Iris pigment epithelial cell (primary cell): ENCODE measurements at places on chromosomes 4 and X.

DNA sequence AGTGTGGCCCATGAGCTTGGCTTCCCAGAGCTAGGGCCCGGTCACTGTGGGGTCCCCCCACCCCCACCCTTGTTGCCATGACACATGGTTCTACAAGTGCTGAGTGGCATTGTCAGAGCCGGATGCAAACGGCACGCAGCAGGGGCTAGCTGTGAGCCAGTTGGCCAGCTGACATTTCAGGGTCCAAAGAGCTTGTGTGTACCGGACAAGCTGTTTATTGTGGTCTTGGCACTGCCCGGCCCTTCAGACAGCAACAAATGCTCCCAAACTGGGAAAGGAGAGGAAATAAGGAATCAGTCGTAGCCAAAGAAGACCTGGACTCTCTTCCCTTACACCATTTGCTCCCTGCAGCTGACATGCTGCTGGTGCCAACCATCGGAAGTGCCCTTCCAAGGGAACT lies 36.8 kb downstream of the TSC22D3 start:
- DNase-seq: no peak

DNA sequence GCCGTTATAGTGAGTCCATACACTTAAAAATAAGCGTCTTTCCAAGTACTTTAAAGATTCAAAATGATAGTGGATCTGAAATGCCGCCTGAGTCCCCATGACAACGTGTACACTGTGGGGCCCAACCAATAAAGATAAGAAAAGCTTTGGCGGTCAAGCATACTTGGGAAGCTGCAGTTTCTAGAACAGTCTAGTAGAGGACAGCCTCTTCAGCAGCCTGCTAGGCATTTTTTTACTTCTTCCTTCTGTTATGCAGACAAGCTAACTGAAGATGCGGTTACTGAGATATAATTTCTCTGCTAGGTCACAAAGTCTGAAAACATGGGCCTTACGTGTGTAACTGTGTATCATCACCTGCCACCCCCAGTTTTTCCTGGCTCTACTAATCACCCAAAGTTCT lies 402 bp upstream of the UPRT start:
- no peak for DNase-seq

- no peak for DNase-seq
These were observed 21.0 kb upstream of the JAKMIP1 start for GRCh38 chr4:6221301-6221850.

DNA sequence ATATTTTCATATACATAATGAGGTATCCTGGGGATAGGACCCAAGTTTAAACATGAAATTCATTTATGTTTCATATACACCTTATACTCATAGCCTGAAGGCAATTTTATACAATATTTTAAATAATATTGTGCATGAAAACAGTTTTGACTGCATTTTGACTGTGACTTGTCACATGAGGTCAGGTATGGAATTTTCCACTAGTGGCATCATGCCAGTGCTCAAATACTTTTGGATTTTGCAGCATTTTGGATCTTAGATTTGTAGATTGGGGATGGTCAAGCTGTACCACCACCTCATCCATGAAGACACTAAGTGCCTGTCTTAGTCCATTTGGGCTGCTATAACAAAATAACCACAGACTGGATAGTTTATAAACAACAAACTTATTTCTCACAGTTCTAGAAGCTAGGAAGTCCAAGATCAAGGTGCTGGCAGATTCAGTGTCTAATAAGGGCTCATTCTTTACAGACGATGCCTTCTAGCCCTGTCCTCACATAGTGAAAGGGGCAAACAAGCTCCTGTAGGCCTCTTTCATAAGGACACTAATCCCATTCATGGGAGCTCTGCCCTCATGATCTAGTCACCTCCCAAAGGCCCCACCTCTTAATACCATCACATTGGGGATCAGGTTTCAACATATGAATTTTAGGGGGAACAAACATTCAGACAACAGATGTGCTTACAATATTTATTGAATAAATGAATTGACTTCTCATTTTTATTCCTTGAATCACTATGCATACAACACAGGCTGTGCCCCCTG lies 9.4 kb downstream of the NUDT6 start:
- no peak for DNase-seq

GRCh38 chr4:115101675-115102074 lies 11.7 kb downstream of the NDST4 start:
- DNase-seq: no peak

- no peak for DNase-seq
These were observed 11.5 kb downstream of the CLCN4 start for GRCh38 chrX:10168226-10168625.

DNA sequence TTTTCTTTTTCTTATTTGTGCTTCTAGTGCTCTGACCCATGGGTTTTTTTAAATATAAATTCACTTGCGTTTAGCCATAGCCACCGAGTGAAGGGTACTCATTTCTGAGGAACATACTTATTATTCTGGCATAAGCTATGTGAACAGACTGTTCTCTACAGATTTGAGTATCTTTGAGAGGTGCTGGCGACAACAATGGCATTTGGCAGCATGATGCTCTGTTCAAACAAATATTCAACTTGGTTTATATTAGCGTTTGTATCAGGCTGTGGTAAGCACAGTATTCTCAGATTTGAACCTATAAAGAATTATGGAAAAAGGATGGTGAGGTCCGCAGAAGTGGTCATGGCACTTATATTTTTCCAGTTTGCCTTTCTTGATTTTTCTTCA lies 108.7 kb upstream of the LIMCH1 start:
- no peak for DNase-seq

DNA sequence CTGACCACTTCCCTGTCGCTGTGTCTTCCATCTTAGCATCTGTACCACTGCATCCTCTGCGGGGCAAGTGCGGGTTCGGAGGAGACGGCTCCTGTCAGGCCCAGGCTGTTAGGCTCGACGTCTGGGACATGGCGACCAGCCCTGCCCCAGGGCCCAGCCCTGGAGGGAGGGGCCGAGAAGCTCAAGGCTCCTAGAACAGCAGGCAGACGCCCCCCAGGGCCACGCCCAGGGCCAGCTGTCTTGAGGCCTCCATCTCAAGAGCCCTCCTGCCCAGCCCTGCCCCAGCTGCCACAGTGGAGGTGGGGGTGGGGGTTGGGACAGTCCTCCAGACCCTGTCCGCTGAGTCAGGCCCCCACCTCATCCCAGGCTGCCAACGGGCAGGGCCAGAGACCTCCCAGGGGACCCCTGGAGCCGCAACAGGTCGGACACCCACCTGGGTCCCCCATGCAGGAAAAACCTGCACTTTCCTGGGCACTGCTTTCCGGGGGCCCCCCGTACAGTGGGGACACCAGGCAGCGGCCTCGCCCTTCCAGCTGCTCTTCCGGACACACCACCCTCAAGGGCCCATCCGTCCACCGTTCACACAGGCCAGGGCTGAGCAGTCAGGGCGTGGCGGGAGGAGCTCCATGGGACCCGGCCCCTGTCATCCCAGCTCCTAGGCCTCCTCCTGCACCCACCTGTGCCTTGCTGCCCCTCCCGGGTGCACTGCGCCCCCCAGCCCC lies 83.1 kb downstream of the FAM53A start:
- DNase-seq: no peak

DNA sequence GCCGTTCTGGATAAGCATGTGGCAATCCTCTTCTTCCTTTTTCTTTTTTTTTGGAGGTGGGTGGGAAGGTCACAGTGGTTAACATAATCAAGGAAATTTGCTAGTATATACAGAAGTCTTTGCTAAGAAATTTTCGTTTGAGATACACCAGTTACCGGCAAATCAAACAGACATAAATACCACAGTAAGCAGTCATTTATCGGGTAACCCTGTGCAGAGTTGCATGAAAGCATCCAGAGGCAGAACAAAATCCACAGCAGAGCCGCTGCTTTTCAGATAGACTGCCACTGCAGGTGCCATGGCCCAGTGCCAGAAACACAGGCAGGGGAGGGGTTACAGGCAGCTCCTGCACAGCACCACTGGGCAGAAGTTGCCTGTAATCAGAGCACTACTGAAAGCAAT lies 179.1 kb upstream of the MAB21L2 start:
- DNase-seq: peak; percentile 42

GRCh38 chr4:93144644-93145043 lies 683.9 kb upstream of the ATOH1 start:
- DNase-seq: no peak

GRCh38 chr4:33064238-33064637 lies 2344.1 kb downstream of the PCDH7 start:
- DNase-seq: no peak

- DNase-seq: no peak
These were observed 196.6 kb downstream of the ASB9 start for GRCh38 chrX:15073313-15073712.

GRCh38 chr4:20106921-20107320 lies 144.8 kb upstream of the SLIT2 start:
- no peak for DNase-seq

- no peak for DNase-seq
These were observed 189.4 kb downstream of the QDPR start for GRCh38 chr4:17322514-17322913.

DNA sequence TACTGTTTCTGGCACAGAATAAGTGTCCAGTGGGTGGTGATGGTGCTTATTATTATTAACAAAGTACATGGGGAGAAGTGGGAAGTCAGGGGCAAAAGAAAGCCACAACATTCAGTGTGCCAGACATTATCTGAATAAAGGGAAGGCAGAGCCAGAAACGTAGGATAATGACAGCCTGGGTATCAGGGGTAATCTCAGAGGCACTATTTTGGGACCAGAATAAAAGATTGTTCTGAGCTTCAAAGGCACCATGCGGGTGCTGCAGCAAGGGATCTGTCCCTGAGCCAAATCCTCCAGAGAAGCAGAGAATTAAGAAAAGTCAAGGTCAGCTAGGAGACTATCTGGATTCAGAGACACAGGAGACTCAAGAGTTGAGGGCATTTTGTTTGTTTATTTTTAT lies 328.8 kb upstream of the GATB start:
- no peak for DNase-seq

DNA sequence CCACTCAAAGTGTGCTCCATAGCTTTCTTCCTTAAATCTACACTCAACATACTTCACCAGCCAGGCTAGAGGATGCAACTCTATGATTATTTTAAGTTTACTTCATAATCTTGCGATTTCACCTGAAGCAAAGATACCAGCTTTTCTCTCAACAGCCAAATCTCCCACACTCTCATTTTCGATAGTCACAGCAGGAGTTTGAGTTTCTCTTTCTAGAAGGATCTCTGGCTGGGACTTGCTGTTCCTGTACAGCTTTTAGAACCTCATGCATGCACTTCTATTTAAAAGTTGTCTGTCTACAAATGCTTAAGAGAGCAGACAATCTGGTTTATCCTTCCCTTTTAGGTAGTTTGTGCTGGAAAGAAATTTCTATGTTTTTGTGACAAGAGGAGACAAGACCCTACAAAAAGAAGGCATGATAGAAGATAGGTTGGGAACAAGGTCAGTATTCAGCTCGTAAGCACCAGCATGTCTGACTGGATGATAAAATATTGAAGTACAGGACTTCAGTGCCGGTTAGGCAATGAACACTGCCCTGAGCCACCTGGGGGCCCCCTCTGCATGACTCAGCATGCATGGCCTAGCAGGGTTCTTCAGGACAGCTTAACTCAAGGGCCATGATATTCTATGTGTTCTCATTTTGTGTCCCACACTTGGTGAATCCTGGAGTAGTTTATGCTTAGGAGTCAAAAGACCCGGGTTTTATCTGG lies 65.6 kb downstream of the ATXN3L start:
- peak; percentile 82 for DNase-seq

GRCh38 chrX:11451151-11451550 lies 157.9 kb downstream of the AMELX start:
- DNase-seq: no peak

GRCh38 chr4:83361416-83362103 lies 26.9 kb upstream of the HPSE start:
- DNase-seq: no peak

GRCh38 chr4:123284168-123284567 lies 112.4 kb upstream of the SPRY1 start:
- no peak for DNase-seq
